Umbilical cord (tissue), 2 donors: ENCODE measurements at places on chromosomes 6 and 20.

DNA sequence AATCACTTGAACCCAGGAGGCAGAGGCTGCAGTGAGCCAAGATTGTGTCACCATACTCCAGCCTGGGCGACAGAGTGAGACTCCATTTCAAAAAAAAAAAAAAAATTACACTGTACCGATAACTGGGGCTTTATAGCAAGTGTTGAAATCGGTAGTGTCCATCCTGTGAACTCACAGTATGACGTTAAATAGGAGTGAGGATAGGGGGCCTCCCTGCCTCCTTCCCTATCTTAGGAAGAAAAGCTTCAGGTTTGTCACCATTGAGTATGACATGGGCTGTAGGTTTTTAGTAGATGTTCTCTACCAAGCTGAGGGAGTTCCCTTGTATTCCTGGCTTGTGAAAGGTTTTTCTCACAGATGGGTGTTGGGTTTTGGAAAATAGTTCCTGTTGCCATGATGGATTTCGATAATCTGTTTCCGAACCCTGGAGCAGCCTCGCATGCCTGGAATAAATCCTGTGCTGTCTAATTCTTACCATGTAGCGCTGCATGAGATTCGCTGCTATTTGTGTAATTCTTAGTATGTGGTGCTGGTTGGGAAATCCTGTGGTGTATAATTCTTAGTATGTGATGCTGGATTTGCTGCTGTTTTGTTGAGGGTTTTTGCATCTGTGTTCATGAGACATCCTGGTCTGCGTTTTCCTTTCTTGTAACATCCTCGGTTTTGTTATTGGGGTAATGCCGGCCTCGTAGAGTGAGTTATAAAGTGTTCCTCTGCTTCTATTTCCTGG is 23.6 kb downstream of the NTSR1 start:
- no peak for DNase-seq

DNA sequence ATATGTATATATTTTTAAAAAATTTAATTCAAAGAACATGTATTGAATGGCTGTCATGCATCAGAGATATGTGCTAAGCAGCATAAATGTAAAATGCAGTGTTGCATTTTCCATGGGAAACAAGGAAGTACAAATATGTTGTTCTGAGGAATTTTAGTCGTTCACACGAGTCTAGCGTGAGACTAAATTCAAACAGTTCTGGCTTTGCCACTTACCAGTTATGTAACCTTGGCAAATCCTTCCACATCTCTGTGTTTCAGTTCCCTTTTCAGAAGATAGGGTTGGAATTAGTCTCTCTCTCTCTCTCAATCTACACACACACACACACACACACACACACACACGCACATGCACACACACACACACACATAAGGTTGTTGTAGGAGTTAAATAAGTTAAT is 305.4 kb downstream of the UTRN start:
- DNase-seq: no peak

GRCh38 chr6:10256113-10256690 is 158.7 kb downstream of the TFAP2A start:
- DNase-seq: no peak

- DNase-seq: no peak
Observed at GRCh38 chr20:49825521-49826033, 12.9 kb downstream of the SLC9A8 start.

DNA sequence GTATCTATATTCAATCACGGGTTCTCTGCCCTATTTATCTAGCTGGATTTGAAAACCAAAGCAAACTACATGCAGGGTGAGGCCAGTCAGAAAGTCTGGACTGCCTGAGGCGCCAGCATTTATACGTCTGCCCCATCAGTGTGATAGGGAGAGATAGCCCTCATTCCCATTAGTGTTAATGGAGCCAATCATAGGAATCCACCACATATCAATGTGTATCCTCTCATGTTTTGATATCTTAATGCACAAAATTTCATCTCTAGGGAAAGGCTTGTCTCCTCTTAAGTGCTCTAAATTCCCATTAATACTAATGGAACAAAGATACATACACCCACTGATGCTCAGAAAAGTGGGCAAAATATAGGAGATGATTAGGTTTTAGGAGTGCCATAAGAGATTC is 376.2 kb downstream of the BTBD3 start:
- DNase-seq: no peak

- no peak for DNase-seq
Observed at GRCh38 chr20:1337441-1337840, 8.5 kb upstream of the SDCBP2 start.

DNA sequence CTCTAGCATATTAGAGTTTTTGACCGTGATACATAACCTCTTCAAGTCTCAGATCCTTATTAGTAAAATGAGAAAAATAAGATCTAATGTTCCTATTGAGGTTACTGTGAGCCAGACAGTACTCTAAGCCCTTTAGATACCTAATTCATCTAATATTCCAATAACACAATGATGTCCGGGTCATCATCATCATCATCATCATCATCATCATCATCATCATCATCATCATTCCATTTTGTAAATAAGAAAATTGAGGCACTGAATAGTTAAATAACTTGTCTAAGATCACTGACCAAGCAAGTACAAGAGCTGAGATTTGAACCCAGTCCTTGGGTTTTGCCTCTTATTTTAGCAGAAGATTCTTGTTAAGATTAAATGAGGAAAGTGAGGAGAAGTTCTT is 643.0 kb downstream of the HDGFL1 start:
- no peak for DNase-seq

DNA sequence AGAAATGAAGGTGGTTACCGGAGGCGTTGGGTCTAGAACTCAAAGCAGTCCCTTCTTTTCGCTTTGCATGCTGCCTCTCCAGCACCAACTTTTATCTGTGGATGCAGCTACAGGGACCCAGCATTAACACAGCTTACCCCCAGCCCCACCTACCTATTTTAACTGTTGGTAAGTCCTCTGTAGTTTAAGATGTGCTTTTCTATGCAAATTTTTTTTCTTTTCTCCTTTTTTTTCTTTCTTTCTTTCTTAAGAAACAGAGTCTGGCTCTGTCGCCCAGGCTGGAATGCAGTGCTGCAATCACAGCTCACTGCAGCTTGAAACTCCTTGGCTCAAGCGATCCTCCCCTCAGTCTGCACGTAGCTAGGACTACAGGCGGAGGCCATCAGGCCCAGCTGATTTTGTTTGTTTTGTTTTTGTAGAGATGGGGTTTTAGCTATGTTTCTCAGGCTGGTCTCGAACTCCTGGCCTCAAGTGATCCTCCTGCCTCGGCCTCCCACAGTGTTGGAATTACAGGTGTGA is 6.5 kb upstream of the USP45 start:
- DNase-seq: peak; percentile 78

- no peak for DNase-seq
Observed at GRCh38 chr20:733861-734260, 34.4 kb downstream of the SLC52A3 start.

- DNase-seq: no peak
Observed at GRCh38 chr6:125623085-125623484, 126.3 kb upstream of the HEY2 start.

DNA sequence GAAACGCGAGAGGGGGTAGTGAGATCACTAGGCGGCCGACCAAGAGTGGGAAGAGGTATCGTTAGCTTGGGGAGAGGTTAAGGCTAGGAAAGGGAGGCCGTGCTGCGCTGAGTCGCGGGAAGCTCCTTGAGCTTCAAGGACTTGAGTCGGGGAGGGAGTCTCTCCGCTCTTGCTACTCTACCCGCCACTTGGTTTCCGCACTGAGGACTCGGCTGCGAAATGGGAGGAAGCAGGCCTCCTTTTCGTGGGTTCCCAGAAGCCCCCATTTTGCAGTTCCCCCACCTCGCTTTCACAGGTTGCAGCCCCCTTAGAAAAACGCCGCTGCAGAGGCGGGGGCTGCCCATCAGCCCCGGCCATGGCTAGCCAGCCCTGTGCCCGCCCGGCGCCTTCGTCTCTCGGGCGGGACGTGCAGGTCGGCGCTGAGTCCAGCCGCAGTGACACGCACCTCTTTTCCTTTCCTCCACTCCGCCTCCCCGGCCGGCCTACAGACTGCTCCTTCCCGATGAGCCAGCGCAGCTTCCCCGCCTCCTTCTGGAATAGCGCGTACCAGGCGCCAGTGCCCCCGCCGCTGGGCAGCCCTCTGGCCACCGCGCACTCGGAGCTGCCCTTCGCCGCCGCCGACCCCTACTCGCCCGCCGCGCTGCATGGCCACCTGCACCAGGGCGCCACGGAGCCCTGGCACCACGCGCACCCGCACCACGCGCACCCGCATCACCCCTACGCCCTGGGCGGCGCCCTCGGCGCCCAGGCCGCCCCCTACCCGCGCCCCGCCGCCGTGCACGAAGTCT is 4.9 kb downstream of the VGLL2 start:
- DNase-seq: no peak

- DNase-seq: no peak
Observed at GRCh38 chr6:157769776-157770426, 53.1 kb upstream of the SNX9 start.

GRCh38 chr6:39992861-39993622 is 58.8 kb upstream of the MOCS1 start:
- DNase-seq: no peak

- DNase-seq: peak; percentile 49
Observed at GRCh38 chr6:25122001-25122400, 157.2 kb upstream of the CARMIL1 start.

DNA sequence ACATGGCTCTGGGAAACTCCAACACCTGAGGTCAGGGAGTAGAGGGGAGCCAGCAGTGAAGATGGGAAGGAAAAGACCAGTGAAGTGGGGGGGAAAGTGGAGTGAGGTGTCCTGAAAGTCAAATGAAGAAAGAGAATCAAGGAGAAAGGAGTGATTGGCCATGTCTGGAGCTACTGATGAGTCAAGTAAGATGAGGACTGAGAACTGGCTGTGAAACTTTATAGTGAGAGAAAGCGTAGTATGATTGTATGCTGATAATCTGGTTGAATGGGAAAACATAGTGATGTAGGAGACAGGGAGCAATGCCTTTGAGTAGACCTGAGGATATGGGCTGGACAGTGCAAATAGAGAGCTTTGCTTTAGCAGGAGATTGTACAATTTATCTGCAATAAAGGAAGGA is 183.6 kb upstream of the GMDS start:
- DNase-seq: no peak

DNA sequence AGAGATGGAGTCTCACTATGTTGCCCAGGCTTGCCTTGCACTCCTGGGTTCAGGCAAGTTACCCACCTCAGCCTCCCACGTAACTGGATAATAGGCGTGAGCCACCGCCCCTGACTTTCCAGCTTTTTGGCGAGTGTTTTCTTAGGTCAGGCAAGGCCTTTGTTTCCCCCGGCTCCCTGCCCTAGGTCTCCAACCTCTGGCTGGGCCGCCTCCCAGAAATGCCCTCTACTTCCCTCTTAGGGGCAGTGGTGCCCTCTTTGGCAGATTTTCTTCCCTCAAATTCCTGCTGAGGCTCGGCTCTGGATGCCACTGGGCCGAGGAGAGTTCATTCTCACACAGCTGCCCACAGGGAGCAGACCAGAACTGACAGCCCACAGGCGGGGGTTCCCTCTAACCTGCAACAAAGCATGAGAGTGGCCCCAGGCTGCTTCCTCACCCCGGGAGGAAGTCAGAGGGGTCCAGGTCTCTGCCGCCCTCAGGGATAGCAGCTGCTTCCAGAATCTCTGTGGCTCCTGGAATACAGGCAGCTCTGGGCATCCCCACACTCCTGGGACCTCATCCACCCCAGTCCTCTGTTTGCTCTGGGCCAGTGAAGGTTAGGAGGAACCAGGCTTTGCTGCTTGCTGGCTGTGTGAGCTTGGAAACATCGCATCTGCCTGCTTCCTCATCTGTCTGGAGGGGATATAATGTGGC is 56.5 kb downstream of the TCP11 start:
- DNase-seq: no peak

DNA sequence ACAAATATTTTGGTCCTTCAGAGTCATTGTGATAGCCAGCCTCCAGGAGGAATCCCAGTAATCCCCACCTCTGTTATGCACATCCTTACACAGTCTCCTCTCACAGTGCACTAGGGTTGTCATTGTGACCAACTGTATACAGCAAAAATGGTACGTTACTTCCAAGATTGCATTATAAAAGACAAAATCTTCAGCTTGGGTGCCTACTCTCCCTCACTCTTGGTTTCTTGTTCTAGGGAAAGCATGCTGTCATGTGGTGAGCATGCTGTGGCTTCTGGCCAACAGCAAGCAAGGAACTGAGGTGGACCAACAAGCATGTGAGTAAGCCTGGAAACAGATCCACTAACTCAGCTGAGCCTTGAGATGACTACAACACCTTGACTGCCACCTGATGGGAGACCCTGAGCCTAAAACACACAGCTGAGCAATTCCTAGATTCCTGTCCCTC is 130.1 kb upstream of the DST start:
- peak; percentile 22 for DNase-seq

DNA sequence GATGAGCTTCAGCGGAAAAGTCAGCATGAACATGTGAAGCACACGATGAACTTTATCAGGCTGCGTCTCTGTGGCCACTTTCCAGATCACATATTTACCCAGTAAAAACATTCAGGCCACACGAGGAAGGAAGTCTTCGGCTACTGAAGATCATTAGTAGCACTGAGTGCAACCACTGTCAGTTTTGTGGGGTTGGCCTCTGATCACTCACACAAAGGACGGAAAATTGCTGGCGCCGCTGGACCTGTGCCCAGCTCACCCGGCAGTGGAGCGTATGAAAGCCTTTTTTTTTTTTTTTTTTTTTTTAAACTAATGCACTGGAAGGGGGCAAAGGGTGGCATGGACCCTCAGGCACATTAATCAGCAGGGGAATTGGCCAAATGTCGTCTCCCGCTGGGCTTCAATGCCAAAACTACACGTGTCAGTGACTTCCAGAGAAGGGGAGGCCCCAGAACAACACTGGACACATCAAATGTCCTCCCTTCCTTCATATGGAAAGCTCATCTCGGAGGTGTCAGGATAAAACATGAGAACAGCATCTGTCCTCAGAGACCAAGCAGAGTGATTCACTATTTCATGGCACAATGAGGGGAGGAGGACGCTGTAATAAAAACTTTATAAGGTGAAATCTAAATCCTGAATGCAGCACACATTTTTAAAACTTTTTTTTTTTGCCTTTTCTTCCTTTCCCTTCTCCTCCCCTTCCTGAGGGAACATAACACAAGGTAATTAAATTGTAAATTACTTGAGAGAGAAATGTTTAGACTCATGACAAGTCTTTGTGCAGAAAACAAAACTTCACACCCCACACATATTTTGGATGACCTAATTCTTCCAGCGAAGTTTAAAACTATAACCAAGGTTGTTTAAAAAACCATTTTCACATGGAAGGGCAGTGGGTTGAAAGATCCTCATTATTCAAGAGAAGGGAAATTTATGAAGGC is 223.4 kb downstream of the FOXC1 start:
- peak; percentile 15 for DNase-seq

GRCh38 chr20:22681591-22682248 is 97.3 kb upstream of the FOXA2 start:
- no peak for DNase-seq

DNA sequence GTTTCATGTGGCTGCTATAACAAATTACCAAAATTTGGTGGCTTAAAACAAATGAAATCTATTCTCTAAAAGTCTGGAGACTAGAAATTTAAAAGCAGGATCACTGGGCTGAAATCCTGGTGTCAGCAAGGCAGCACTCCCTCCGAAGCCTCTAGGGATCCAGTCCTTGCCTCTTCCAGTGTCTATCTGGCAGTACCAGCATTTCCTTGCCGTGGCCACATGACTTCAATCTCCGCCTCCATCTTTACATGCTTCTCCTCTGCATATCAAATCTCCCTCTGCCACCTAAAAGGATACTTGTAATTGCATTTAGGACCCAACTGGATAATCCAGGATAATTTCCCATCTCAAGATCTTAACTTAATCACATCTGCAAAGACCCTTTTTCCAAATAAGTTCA is 30.2 kb downstream of the ARHGAP18 start:
- no peak for DNase-seq

- DNase-seq: no peak
Observed at GRCh38 chr6:31287619-31288018, 15.7 kb upstream of the HLA-C start.
